Endothelial cell of umbilical vein (primary cell): ENCODE measurements at places on chromosomes 12 and 14. TPM values are rescaled to one million over a fixed set of nuclear protein-coding genes. Genes with fewer than 3 reads are reported as not detected.

Gene AQP5
- total RNA-seq, result 0.67 and 0.95 TPM in 2 replicates

Gene SPRYD3
- total RNA-seq, result 31.7 and 39.2 TPM in 2 replicates

Gene KCNC2
- not detected in 2 replicates for total RNA-seq

Gene IFNG-AS1
- total RNA-seq, result not detected in 2 replicates

Gene INHBE
- total RNA-seq, result not detected in 2 replicates

Gene ERP27
- total RNA-seq, result 0.88 and 1.4 TPM in 2 replicates

Gene VASH1
- total RNA-seq, result 168 and 246 TPM in 2 replicates

Gene CKAP4
- 223 and 249 TPM in 2 replicates for total RNA-seq

Gene NANOG
- not detected in 2 replicates for total RNA-seq

Gene GYS2
- not detected in 2 replicates for total RNA-seq

Gene VDR
- 0.48 and 0.73 TPM in 2 replicates for total RNA-seq

Gene KLHL33
- 0.07 TPM in 1 of 2 replicates, not detected in the other for total RNA-seq

Gene DCAF5
- total RNA-seq, result 35.3 and 37.9 TPM in 2 replicates

Gene GPRC5D
- total RNA-seq, result not detected in 2 replicates

Gene ACOT6
- total RNA-seq, result not detected in 2 replicates

Gene FERMT2
- total RNA-seq, result 108 and 113 TPM in 2 replicates

Gene CLEC2A
- total RNA-seq, result not detected in 2 replicates

Gene OTOGL
- 2.0 and 3.1 TPM in 2 replicates for total RNA-seq

Gene DENND5B
- 18.3 and 22.0 TPM in 2 replicates for total RNA-seq

Gene WNT5B
- not detected in 2 replicates for total RNA-seq

Gene PTPRQ
- not detected in 2 replicates for total RNA-seq

Gene C12orf60
- total RNA-seq, result 1.1 and 1.3 TPM in 2 replicates

Gene KCNK10
- not detected in 2 replicates for total RNA-seq

Gene TUBA1A
- 701 and 740 TPM in 2 replicates for total RNA-seq

Gene FRS2
- 15.5 and 17.1 TPM in 2 replicates for total RNA-seq

Gene AQP6
- not detected in 2 replicates for total RNA-seq

Gene REM2
- 0.33 TPM in 1 of 2 replicates, not detected in the other for total RNA-seq

Gene PTGR2
- 3.6 and 5.6 TPM in 2 replicates for total RNA-seq

Gene HOXC4
- total RNA-seq, result 0.58 TPM in 1 of 2 replicates, not detected in the other
